ENCODE measurements at places on chromosomes 3 and 15.

DNA sequence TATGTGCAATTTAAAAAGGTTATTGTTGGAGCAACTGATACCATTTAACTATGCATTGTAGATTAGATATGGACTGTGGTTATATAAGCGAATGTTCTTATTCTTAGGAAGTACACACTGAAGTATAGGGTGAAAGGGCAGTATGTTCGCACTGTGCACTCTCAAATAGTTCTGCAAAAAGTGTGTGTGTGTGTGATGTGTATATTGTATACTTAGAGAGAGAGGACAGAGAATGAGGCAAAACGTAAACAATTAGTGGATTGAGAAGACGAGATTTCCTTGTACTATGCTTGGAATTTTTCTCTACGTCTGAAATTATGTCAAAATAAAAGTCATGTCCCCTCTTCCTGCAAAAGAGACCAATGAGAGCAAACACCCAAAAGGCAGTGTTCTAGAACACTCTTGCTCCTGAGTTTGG lies 30.4 kb downstream of the LSM3 start:
- DNase-seq: no peak

- no peak for DNase-seq
These were observed 289.3 kb upstream of the RORA start for GRCh38 chr15:61518191-61518950.

GRCh38 chr3:138376663-138377062 lies 28.3 kb downstream of the MRAS start:
- DNase-seq: no peak

DNA sequence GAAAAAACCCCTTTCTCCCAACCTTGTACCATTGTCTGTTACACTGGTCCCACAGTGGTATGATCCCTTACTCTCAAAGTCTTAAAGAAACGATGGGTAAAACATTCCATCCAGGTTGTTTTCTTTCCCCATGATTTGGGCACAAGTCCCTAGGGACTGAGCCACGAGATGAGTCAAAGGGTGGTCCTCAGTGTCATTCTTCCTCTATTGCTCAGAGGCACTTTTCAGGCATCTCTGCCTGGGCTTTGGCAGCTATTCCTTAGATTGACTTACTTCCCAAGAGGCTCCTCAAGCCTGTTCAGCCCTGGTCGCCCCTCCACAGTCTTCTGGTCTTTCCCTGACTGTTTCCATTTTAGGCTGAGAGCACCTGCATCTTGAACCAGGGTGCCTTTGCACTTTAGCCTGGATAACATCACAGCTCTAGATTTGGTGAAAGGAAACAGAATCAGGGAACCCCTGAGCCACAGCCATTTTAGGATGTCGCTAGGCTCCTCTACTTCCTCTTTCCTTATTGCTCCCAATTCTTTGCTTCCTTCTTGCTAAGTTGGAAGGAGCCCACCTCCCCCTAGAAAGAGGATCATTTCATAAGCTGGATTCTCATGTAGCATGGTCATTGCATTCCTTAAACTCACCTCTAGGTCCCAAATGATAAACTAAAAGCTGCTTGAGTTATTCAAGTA lies 131.0 kb upstream of the TPRG1 start:
- no peak for DNase-seq

- DNase-seq: no peak
These were observed 83.4 kb upstream of the STT3B start for GRCh38 chr3:31449318-31449717.

DNA sequence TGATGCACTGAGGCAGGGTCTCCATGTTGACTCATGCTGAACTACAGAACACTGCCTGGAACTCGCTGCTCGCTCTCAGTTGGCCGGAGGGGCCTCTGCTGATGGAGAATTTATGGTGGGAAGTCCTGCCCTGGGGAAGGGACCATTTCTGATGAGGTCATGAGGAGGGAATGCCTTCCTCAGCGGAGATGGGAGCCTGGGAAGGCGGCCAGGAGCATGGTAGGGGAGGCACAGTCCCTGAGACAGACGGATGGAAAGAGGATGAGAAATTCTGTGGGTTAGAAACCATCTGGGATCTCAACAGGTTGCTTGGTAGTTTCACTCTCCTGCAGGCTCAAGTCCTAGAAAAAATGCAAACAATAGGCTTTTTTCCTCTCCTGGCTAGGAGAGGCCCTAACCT lies 56.8 kb upstream of the TPM1 start:
- DNase-seq: no peak

All from NCI-H2081 treated with DMSO at 0.1 percent for 48 hours (cell line).